Putamen (tissue), 1 donor: ENCODE measurements at places on chromosomes 7 and 10.

GRCh38 chr10:12605580-12606405 lies 256.4 kb downstream of the CAMK1D start:
- peak; percentile 55 for DNase-seq

DNA sequence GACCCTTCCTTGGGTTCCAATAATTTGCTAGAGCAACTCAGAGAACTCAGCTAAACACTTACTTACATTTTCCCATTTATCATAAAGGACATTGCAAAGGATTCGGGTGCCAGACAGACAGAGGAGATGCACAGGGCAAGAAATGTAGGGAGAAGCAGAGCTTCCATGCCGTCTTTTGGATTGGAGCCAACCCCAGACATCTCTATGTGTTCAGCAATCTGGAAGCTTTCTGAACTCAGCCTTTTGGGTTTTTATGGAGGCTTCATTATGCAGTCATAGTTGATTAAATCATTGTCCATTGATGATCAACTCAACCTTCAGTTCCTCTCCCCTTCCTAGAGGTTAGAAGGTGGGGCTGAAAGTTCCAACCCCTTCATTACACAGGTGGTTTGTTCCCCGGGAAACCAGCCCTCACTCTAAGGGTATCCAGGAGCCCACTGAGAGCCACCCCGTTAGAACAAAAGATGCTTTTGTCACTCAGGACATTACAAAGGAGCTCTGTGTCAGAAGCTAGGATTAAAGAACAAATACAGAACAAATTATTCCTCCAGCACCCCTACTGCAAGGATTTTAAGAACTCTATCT lies 211.9 kb upstream of the VSTM2A start:
- DNase-seq = peak; percentile 41

GRCh38 chr10:18369859-18370473 lies 229.7 kb downstream of the CACNB2 start:
- DNase-seq = no peak

- DNase-seq = no peak
These were observed 69.9 kb downstream of the EPDR1 start for GRCh38 chr7:37990337-37990736.

DNA sequence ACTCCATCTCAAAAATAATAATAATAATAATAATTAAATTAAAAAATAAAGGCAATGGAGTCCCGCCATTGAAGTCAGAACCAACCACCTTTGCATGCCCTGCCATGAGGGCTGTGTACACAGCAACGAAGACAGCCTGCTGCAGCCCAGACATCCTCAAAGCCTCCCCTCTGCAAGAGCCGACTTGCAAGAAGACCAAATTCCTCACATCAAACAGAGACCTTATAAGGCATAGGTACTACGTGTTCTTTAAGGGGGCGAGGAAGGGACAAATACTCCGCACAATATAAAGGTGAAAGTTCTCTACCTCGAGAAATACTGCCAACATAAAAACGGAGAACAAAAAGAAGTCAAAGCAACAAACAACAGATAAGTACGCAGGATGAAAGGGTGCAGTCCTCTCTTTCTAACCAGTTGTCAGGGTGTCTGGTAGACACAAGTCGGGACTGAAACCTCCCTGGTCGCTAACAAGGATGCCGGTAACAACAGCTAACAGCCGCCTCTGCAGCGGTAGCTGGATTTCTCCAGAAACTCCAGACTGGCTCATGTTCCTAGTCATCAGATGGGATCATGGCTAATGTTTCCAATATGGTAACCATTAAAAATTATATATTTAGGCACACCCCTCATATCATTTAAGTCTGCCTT lies 23.6 kb downstream of the FGFR2 start:
- DNase-seq = no peak

- DNase-seq = no peak
These were observed 58.6 kb upstream of the ARID5B start for GRCh38 chr10:61842755-61843497.

GRCh38 chr7:122429926-122430325 lies 125.4 kb upstream of the FEZF1 start:
- DNase-seq = no peak
